ENCODE measurements at places on chromosomes 13 and 19.

- peak; percentile 27 for DNase-seq
Measured at GRCh38 chr13:104816726-104817125, 1718.7 kb downstream of the EFNB2 start.

DNA sequence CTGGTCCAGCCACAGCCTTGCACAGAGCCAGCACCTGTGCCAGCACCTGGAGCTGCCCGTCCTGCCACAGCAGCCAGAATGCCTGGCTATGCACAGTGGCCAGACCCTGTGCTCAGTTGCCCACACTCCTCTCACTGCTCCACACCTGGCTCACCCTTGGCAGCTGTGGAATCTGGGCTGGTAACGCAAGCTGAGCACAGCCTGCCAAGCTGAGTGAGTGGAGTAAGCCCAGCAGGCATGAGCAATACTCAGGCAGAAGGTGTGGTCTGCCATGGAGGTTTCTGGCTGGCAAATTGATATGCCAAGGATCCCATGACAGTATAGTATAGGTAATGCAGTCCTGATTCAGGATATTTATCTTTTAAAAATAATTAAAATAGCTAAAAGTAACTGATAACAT is 122.2 kb downstream of the PCDH9 start:
- no peak for DNase-seq

- no peak for DNase-seq
Measured at GRCh38 chr19:2112516-2113320, 16.0 kb downstream of the IZUMO4 start.

DNA sequence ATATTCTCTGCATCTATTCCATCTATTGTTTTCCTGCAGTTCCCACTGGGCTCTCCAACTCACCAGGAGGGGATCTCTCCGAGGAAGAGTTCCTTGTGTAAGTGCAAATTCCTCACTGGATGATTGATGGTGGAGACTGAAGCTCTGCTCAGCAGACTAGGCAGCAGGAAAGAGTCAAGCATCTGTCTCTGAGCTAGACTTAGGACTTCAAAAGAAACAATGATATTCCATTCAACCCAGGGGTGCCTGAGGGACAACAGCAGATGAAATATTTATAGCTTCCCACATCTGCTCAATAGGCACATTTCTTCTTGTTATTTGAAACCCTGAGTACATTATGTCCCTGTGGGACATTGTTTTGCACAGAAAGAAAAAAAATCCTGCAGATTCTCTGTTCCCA is at the start of the genes OR7A5 and OR7C1:
Gene OR7A5, minus strand, starts transcription at position 175 of the 400 bp plus-strand sequence. CDS start 6,944 bp downstream, outside the sequence.
Gene OR7C1, minus strand, starts transcription at position 175 of the 400 bp plus-strand sequence. CDS start 35,049 bp downstream, outside the sequence.
- DNase-seq: no peak

DNA sequence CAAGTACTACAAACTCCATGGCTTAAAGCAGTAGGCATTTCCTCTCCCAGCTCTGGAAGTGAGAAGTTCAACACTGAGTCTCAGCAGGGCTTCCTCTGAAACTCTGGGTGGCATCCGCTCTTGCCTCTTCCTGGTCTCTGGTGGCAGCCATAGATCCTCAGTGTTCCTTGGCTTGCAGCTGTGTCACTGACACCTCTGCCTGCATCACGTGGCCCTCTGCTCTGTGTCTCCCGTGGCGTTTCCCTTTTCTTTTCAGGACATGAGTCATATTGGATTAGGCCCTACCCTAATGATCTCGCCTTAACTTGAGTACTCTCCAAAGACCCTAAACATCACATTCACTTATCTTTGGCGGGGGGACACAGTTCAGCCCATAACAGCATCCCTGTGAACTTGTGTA is 466.7 kb downstream of the MYO16 start:
- no peak for DNase-seq

DNA sequence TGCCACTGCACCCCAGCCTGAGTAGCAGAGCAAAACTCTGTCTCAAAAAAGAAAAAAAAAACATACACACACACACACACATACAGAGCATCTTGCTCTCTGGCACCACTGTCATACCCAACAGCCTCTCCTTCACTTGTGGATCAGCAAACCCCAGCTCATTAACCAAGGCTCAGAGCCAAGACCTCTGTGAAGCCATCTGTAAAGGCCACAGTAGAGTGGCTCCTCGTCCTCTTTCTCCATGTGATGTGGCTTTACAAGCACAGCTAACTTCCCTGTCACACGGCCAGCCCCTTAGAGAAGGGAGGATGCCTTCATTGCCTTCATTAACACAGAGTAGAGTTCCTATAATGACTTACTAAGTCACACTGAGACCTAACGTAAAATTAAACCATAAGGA is 62.7 kb upstream of the LSM14A start:
- no peak for DNase-seq

- no peak for DNase-seq
Measured at GRCh38 chr13:95643936-95644598, 439 bp downstream of the DZIP1 start.

- no peak for DNase-seq
Measured at GRCh38 chr13:106796280-106797047, 228.5 kb upstream of the ARGLU1 start.

- no peak for DNase-seq
Measured at GRCh38 chr19:40147693-40148347, 43.4 kb upstream of the MAP3K10 start.

- DNase-seq: no peak
Measured at GRCh38 chr19:51691074-51691583, 2.0 kb upstream of the SPACA6 start.

- DNase-seq: peak; percentile 17
Measured at GRCh38 chr13:70708775-70709174, 600.5 kb upstream of the KLHL1 start.

- no peak for DNase-seq
Measured at GRCh38 chr13:40522282-40522681, 144.2 kb downstream of the FOXO1 start.

DNA sequence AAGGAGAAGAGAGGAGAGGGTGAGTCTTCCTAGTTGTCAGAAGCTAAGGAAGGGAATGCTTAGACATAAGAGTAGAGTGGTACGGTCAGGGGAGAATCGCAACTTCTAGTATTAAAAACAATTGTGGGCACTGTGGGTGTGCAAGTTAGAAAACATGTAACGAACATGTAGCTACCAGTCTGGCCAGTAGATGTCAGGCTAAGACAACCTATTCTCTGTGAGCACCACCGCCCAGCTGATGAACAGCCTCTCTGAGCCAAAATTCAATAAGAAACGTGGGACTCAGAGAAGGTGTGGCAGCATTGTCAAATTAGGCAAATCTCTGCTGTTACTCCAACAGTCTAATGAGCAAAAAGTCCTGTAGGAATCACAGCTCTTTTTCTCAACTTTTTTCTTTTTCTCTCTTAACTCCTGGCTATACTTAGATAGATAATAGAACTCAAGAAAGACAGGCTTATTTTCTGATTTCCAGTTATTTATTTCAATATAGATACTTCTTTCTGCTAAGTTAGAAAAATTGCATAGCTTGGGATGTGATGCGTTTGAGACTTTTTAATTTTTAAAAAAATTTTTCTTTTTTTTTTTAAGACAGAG is 186.2 kb downstream of the USP12 start:
- peak; percentile 58 for DNase-seq

DNA sequence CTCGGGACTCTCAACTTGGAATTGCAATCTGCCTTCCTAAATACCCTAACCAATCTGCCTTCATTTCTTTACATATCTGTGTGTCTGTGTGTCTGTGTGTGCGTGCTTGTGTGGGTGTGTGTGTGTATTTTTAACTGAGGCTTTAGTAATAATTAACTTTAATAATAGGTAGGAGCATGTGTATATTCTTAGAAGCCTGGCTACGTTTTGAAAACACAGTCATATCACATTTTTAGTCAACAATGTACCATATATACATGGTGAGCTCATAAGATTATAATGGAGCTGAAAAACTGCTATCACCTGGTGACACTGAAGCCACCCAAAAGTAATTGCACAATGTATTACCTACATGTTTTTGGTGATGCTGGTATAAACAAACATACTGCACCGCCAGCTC is 65.4 kb upstream of the ATXN8OS start:
- no peak for DNase-seq

DNA sequence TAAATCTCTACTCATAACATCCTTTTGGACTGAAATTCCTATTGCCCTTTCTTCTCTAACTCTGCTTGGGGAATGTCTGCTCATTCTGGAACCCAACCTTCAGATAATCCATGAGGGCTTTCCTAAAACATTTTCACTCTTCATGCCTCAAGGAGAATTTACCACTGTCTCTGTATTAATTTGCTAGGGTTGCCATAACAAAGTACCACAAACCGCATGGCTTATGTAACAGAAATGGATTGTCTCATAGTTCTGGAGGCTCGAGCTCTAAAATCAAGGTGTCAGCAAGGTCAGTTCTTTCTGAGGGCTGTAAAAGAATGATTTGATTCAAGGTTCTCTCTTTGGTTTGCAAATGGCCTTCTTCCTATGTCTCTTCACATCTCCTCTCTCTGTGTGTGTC is 209.7 kb downstream of the LACC1 start:
- no peak for DNase-seq

DNA sequence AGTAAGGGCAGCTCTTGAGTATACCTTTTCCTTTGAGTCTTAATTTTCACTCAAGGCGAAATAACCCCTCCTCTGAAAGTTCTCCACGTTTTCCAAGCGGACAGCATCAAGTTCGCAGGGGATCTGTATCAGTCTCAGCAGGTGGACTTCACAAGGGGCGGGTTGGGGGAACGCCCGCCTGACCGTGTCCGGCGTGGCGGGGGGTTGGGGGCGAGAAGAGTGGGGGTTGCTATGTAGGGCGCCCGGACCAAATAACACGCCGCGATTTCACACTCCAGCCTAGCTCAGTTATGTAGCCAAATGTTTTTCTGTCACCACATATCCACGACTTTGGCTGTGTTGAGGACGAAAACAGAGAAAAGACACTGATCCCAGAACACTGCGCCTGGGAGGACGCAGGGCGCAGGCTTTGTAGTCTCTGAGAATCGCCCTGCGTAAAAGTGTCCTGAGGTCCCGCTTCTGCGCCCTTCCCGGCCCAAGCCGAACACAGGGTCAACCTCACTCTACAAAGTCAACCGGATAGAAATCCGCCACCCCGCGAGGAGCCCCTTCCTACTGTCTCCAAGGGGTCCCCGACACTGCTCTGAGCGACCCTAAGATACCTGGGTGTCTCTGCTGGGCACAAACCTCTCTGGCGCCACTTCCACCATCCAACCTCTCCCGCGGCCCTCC is 524 bp downstream of the RUBCNL start:
- DNase-seq: no peak

- no peak for DNase-seq
Measured at GRCh38 chr19:5138606-5139582, 170.0 kb downstream of the KDM4B start.

DNA sequence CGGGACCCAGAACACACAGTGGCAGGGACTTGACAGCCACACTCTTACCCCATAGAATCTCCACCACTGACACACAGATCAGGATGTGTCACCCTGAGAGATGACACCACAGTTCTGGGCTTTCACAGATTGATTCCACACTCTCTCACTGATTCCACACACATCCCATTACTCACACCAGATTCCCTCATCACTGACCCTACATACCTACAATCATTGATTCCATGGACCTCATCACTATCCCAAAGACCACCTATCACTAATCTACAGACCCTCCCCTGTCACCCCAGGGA is 57.6 kb upstream of the ZNF527 start:
- no peak for DNase-seq

- DNase-seq: no peak
Measured at GRCh38 chr13:109859898-109860297, 73.5 kb upstream of the IRS2 start.

DNA sequence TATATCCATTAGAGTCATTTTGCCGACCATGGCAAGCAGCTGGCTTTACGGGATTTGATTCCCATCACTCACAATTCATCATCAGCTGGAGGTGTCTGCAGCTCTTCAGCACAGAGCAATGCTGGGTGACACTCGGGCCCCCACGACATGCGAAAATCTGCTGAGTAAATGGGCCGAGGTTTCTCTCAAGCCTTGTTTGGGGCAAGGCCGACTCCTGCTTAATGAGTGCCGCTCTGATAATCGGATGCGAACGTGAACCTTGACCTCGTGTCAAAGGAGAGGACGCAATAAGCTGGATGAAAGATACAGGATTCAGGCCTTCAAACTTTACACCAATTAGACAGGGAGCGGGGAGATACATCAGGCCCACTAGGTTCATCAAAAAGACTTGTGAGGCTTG is 65.2 kb downstream of the GGACT start:
- no peak for DNase-seq

DNA sequence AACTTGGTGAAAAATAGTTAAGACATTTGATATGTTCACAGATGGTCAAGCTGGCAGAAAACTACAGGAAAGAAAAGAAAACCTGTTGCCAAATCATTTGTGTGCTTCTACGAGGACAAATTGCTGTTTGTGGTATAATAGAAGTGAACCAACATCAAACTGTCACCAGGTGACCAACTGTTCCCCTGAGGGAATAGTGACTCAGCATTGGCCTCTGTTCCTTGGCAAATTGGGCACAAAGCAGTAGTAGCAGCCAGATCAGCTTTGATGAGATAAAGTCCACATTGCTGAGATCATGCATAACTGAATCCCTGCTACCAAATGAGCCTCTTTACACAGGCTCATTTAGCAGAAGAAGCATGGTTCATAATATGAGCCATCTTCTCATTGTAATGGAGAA is 103.5 kb downstream of the POSTN start:
- DNase-seq: peak; percentile 88

DNA sequence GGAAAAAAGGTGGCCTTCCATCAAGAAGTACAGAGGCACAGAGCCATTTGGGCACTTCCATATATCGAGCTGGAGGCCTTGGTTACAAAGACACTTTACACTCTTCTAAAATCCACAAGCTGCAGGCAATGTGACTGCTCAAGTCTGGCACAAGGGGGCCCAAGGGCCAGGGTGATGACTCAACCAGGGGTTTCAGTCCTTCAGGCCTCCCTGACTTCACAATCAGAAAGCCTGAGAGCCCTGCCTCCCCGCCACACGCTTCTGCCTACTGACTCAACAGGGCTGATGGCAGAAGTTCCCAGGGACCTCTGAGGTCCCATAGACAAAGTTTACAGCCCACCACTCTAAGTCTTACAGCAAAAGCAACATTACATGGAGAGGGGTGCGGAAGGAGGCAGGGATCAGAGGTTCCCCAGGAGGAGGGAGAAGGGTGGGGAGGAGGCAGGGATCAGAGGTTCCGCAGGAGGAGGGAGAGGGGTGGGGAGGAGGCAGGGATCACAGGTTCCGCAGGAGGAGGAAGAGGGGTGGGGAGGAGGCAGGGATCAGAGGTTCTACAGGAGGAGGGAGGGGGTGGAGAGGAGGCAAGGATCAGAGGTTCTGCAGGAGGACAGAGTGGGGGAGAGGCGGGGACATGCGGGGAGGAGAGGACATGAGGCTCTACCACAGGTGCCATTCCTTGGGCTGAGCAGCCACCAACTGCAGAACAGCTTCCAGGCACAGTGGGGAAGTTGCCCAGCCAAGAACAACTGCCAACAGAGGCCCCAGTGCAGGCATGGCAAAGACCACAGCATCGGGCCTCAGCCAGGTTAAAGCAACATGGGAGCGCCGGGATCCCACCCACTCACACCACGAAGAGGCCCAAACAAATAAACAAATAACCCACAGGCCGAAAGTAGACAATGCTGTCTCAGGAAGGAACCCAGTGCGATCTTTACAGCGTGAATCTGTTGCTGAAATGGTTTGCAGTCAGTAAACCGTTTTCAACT is 52.0 kb downstream of the SLC7A1 start:
- no peak for DNase-seq

All from NCI-H446 treated with DMSO at 0.1 percent for 48 hours (cell line).